ENCODE measurements at places on chromosomes 2 and 18. TPM values are rescaled to one million over a fixed set of nuclear protein-coding genes. Genes with fewer than 3 reads are reported as not detected.

PPP1R7 gene
- total RNA-seq = 53.3 TPM

COL4A3 gene
- 11.0 TPM for total RNA-seq

GPAT2 gene
- total RNA-seq = 7.6 TPM

DCDC2C gene
- not detected for total RNA-seq

SERPINB12 gene
- total RNA-seq = not detected

SLC35F6 gene
- total RNA-seq = 30.3 TPM

RGPD4 gene
- under 0.01 TPM for total RNA-seq

C2orf15 gene
- total RNA-seq = 0.19 TPM

NDUFB3 gene
- 83.7 TPM for total RNA-seq

ASB18 gene
- not detected for total RNA-seq

CHRNG gene
- total RNA-seq = not detected

MOGAT1 gene
- total RNA-seq = not detected

ASB1 gene
- 46.0 TPM for total RNA-seq

REG3A gene
- total RNA-seq = not detected

PPP1R1C gene
- 0.77 TPM for total RNA-seq

RESP18 gene
- total RNA-seq = not detected

PRSS56 gene
- total RNA-seq = not detected

STPG4 gene
- under 0.01 TPM for total RNA-seq

AQP12B gene
- total RNA-seq = not detected

MAPK4 gene
- total RNA-seq = not detected

IER3IP1 gene
- total RNA-seq = 28.2 TPM

RAB17 gene
- total RNA-seq = 0.19 TPM

TXNDC2 gene
- not detected for total RNA-seq

All from regular cardiac myocyte (primary cell).